ENCODE measurements at places on chromosomes 3 and 15.
A peak's percentile ranks its signal among the peaks of the same experiment; 100 is the strongest.

- DNase-seq, result no peak
Observed at GRCh38 chr15:29086001-29086400, 183.6 kb downstream of the NSMCE3 start.

GRCh38 chr15:101773496-101774100, 29.7 kb upstream of the OR4F6 start:
- no peak for DNase-seq

DNA sequence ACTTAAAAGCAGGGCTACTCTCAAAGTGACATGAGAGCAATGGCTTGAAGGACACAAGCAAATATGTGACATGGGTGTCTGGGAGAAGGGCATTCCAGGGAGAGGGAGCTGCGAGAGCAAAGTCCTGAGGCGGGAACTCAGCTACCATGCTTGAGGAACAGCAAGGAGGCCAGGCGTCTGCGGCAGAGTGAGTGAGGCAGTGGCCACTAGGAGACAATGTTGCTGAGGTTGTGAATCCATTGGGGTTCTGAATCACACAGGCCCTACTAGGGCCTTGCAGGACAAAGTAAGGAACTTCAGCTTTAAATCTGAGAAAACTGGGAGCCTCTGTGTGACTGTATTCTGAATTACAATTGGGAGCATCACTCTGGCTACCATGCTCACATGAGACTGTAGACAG, 94.1 kb upstream of the PRICKLE2 start:
- DNase-seq, result no peak

DNA sequence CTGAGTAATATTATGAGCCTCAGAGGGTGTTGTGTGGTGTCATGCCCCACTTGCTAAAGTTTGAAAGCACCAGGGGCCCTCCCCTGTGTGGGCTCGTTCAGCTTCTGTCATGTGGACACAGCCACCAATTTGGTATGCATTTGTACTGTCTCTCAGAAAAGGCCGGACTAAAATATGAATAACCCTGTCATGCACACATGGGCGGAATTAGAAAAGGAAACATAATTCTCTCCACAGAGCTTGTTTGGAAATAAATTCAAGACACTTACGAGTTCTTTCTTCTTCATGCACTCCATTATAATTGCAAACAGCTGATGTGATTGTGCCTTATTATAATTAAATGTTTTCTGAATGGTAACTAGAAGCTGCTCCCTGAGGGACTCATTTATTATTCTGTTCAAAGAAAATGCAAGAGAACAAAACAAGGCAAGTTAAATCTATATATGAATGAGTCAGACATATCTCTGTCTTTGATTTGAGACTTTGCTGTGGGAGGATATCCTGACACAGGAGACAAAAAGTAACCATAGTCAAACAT, 39.1 kb downstream of the TRPM1 start:
- DNase-seq, result no peak

GRCh38 chr15:77633134-77633912, 611 bp upstream of the LINGO1 start:
- DNase-seq, result peak; percentile 12

All from cortex of kidney (tissue), 1 donor.